Activated CD8-positive, alpha-beta memory T cell treated with anti-CD3 and anti-CD28 coated beads, Interleukin-2, amount 50 U/mL, for 4 hours (primary cell): ENCODE measurements at places on chromosomes 13 and 19.

DNA sequence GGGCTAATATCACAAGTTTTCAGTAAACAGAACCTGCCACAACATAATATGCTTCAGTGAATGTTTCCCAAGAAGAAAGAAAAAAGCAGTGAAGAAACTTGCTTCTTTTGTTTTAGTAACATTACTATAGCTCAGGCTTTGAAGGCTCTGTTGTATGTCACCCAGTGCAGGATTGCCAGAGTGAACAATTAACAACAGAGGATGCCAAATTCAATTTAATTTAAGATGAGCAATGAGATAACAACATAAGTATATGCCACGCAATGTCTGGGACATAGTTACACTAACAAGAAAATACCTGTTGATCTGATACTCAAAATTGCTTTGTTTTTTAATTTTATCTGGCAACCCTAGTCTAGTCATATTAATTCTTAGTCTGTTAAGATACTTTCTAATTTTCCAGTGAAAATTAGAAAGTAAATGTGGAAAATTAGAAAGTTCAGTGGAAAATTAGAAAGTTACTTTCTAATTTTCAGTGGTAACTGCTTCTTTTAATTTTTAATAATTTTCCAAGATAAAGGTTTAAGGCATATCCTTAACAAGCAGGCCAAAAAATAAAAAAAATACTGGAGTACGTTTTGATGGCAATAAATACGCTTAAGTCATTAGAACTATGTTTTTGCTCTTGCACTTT lies 336.3 kb downstream of the SLITRK6 start:
- no peak for DNase-seq

DNA sequence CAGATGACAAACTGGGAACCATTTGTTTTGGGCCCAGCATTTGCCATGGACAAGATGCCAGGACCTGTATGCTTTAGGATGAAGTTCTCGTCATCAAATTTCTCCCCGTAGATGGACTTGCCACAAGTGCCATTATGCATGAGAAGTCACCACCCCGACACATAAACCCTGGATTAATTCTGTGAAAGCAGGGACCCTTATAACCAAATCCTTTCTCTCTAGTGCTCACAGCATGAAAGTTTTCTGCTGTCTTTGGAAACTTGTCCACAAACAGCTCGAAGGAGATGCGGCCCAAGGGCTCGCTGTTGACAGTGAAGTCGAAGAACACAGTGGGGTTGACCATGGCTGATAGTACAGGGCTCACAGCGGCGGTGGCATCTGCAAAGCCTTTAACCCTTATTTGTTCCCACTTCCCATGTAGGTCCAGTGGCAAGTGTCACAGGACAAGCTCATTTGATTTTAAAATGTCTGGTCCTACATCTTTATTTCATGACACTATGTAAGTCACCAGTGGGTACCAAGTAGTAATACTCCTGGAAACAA lies 75.2 kb upstream of the MIR17HG start:
- DNase-seq, result no peak

DNA sequence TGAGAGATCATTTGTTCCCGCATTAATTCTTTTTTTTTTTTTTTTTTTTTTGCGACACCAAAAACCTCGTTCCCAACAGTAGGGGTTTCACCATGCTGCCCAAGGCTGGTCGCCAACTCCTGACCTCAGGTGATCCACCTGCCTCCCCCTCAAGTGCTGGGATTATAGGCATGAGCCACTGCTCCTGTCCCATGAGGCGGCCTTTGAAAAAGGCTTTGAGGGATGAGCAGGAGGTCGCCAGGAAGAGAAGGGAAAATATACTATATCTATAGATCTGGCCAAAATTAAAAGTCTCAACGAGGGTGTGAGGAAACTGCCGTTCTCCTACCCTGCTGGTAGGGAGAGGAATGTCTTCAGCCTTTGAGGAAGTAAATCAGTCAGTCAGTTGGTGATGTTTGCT lies 26.2 kb downstream of the ZNF473 start:
- DNase-seq, result no peak

DNA sequence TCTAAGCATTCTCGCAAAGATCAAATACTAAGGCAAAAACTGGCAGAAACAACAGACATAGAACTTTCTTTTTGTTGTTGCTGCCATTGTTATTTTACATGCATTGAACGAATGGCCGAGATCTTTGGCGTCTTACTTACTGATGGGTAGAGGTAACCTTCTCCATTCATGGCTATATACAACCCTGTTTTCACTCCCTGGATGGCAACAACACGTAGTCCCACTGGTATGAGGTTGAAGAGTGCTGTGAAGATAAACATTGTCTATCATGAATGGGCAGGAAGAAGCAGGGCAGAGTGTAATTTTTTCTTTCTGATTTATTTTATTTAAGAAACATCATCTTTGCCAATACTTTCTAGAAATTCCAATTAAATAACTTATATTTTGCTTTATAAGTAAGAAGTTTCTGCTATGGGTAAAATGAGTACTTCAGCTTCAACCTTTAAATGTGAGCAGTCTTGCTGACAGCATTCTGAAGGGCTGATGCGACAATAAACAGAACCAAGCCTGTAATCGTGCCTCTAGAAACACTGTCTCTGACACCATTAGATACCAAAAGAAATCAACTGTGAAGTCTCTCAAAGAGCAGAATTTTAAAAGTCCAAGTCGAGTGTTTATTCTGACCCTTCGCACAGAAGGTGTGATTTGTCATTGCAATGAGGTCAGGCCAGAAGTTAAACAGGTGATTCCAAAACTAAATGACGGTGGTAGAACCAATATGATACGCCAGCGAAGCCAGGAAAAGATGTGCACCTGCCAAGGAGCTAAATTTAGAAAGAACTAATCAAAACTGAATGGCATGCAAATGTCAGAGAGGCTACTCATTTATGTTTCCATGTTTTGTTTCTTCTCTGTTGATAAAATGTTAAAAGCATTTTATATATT lies 416.4 kb downstream of the ITGBL1 start:
- DNase-seq, result no peak

GRCh38 chr13:52461265-52461664 lies 6.0 kb downstream of the CKAP2 start:
- DNase-seq, result no peak

DNA sequence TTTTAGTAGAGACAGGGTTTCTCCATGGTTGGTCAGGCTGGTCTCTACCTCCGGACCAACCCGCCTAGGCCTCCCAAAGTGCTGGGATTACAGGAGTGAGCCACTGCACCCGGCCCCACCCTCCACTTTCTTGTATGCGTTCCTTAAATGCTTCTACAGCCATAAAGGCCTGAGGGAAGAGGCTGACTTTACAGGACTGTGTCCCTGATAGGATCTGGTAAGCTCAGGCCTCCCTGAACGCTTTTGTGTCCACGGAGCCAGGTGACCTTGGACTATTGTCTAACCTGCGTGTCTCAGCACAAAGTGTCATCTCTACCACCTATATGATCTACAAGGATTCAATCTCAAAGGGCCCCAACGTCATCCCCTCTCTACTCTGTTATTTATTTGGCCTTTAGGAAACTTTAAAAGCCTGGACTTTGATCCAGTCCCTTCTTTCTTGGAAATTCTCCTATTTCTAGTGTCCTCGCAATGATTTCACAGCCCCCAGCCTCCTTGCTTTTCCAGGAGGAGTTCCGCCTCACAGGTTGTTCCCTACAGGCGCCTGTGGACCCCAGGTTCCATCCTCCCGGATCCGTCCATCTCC lies 701 bp downstream of the ZNF552 start:
- no peak for DNase-seq

GRCh38 chr13:44307844-44308243 lies 65.8 kb upstream of the SERP2 start:
- no peak for DNase-seq
